HuH-7 (cell line): ENCODE measurements at places on chromosomes 1 and 21.
A peak's percentile ranks its signal among the peaks of the same experiment; 100 is the strongest.

GRCh38 chr1:231159963-231160761 lies 1.7 kb upstream of the TRIM67 start:
- DNase-seq, result no peak

GRCh38 chr21:39867198-39867650 lies at the start of gene PCP4:
TSS of gene PCP4 (plus strand) at chr21:39867438. CDS start at chr21:39867502, 64 bp downstream.
- peak; percentile 56 for DNase-seq

GRCh38 chr1:244341455-244342450 lies 110.0 kb downstream of the ADSS2 start:
- no peak for DNase-seq

DNA sequence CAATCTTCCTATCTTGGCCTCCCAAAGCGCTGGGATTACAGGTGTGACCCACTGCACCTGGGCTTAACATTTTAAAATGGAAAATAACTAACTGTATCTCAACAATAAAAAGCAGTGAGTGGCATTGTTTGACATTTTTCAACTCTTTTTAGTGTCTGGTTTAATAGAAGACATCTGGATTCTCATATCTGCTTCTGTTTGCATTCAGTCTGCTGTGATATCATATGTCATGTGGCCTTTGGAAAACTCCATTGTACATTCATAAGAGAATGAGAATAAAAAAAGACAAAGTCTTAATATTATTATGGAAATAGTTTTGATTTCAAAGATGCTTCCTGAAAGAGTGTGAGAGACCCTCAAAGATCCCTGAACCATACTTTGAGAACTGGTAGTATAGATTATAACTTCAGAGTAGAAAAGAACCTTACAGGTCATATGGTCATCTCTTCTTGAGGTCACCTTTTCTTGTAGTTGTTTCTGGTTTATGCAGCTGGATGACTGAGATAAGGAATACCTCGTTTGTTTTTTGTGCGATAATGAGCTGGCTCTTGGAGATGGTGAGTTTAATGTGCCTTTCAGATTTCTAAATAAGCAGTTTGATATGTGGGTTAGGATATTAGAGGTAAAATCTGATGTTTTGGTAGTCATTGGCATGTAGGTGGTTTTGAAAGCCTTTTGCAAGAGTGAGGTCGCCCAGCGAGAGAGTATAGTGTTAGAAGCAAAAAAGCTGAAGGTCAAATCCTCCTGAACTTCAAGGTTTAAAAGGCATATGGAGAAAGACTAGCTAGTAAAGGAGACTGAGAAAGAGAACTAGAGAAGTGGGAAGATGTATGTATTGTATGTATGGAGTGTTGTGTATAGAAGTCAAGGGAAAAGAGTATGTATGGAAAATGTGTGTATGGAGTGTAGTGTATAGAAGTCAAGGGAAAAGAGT lies 17.2 kb downstream of the CEP350 start:
- DNase-seq, result no peak

DNA sequence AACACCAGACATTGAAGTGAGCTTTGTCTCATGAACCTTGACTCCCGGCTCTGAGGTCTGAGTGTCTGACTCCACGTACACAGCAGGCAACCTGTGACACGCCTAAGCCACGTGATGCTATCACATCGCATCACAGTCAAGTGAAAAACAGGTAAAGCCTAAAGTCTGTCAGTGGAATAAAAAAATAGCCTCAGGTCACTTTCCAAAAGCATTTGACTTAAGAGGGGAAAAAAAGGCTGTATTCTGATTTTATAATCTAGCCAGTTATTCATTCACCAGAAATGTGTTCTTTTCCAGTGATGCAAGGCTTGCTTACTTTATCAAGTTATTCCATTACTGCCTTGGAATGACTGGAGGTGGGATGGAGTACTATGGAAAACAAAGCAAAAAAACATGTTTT lies 163.2 kb upstream of the HMCN1 start:
- DNase-seq, result no peak

DNA sequence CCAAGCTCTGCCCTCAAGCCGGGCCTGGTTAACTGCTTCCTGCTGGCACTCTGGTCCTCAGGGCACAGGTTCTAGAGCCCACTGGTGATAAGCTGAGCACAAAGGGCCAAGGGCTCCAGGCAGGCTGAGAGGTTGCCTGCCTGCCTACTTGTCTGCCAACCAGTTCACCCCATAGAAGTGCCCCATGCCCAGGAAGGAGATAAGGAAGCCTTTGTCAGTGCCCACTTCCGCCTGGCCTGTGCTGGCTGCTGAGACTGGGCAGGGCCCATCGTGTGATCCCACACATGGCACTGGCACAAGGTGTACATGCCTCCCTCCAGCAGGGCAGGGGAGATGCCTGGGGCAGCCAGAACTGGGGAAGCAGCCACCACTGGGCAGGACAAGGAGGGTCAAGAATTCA lies 24.1 kb downstream of the SLC9A1 start:
- DNase-seq, result no peak

DNA sequence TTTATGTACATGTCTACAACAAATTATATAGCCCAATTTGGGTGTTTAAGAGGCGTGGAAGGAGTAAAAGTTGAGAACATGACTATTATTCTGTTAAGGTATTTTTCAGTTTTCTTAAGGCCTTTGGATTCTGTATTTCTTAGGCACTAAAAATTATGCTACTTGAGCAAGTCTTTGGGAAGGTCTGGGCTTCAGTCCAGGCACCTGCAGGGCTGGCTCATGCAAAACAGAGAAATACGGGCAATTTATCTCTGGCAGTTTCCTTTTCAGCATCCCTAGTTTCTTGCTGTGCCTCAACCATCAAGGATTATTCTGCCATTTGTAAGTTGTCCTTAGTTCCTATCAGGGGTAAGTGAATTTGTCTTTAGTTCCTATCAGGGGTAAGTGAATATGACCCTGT lies 358.8 kb upstream of the B3GALT2 start:
- no peak for DNase-seq

GRCh38 chr1:110610084-110610483 lies 3.9 kb upstream of the KCNA2 start:
- DNase-seq, result no peak

DNA sequence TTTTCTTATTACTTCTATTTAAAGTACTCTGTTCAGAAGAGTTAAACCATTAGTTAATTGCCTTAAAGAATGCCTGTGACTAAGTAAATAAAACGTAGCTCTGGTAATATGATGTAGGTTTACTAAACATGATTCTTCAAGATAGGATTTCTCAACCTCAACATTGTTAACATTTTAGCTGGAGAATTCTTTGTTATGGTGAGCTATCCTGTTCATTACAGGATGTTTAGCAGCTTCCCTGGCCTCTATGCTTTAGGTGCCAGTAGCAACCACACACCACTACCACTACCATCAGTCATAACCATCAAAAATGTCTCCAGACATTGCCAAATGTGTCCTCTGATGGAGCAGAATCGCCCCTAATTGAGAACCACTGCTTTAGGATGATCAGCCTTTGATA lies 10.7 kb downstream of the RPF1 start:
- no peak for DNase-seq

GRCh38 chr1:106753066-106753465 lies 303.4 kb upstream of the PRMT6 start:
- DNase-seq, result no peak

- DNase-seq, result no peak
Measured at GRCh38 chr1:111332190-111332589, 41.5 kb downstream of the CHIA start.

DNA sequence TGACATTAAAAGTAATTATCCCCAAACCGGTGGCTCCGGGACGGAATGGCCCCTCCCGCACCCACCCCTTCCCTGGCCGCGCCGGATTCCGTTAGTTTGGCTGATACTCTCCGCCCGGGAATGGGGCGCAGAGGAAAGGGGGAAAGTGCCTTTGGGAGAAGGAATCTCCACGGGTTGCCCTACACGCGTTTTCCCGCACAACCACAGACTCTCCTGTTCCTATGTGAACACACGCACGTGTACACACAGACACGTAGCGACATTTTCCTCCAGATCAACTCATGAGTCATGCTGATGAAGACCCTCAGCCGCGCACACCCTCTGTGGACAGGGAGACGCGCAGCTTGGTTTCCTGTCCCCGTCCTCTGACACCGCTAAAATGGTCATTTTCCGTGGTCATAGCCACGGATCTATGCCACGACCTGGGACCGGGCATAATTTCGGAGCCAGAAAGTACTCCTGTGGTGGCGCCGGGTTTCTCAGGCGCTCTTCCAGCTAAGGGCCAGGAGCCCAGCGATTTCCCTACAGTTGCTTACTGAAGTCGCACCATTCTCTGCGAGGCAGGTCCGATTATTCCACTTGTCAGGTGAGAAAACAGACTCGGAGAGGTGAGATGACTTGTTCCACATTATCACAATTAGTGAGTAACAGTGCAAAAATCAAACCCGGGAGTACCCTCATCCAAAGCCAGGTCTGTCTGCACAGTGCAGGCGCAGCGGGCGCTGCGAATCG lies 4.0 kb upstream of the DMRTA2 start:
- no peak for DNase-seq

DNA sequence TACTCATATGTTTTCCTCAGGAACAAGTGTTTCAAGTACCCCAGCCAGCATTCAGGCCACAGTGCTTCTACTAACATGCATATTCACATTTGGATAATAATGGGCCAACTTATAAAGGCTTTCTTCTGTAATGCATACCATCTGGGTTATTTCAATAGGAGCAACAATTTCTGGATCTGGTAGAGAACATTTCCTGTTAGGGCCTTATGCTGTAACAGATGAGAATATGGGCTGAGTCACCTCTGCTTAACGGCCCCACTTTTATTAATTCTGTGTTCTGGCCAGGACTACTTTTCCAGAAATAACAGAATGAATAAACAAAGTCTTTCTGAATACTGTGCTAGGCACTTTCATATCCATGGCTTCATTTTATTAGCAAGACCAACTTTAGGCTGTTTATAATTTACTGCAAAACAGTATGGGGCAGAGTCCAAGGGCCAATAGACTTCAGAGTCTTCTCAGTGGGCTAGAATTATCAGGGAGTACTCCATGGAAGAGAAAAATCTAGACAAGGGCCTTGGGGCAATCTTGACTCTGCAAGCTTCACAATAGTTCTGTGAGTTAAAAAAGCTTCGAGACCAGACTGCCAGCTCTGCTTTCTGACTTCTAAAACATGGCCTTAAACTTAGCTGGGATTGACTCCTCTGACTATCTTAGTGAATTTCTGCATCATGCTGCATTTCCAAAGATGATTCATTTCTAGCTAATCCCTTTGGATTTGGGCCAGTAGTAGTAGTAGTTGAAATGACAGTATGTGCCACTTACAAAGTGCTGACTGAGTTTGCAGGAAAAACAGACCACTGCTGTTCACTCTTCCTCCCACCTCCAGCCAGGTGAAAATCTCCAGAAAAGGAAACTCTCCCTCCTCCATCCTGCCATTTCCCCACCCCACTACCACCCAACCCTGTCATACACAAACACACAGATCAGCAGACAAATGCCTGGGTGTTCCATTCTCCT lies 8.2 kb upstream of the SSX2IP start:
- DNase-seq, result no peak

DNA sequence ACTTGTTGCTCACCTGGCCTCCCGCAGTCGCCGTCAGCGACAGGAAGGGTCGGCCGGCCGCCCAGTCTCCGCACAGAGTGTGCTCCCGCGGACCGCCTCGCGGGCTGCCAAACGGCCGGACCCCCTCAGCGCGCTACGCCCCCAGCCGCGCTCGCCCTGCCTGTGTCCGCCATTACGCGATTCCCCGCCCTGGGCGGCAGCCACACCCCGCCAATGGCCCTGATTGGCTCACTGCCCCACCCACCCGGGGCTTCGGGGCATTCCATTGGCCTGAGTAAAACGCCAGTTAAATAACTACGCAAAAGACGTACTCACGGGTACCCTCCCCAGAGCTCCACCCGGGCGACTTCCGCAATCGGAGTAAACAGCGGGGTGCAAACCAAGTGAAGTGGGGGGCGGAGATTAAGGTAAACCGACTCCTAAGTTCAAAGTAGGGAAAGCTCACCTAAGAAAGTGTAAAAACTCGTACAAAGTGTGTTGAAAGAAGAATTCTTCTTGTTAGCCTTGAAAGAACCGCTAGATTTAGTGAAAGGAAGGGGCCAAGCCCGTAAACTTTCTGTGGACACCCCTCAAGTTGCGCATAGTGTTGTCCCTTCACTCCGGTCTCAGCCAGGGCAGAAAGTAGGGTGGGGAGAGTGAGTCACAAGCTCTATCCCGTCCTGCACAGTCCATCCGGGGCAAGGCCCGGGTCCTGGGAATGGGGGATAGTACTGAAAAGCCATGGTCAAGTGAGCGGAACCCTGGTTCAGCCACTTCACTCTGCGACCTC lies at the start of gene WASF2:
TSS of gene WASF2 (minus strand) at position 195 of the 769 bp plus-strand sequence. CDS start 61,277 bp downstream, outside the sequence.
- peak; percentile 88 for DNase-seq

GRCh38 chr1:88735382-88735781 lies 51.3 kb downstream of the PKN2 start:
- no peak for DNase-seq

DNA sequence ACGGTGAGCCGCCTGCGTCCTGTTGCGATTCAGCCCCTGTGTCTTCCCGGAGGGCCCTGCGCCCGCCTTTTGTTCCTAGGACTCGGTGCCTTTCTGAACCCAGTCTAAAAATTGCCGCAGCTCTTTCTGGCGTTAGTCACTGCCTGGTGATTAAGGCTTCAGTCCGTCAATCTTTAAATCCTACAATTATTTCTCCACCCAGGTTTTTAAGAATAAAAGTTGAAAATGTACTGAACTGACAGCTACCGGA lies 16.2 kb upstream of the PDXK start:
- DNase-seq, result no peak

DNA sequence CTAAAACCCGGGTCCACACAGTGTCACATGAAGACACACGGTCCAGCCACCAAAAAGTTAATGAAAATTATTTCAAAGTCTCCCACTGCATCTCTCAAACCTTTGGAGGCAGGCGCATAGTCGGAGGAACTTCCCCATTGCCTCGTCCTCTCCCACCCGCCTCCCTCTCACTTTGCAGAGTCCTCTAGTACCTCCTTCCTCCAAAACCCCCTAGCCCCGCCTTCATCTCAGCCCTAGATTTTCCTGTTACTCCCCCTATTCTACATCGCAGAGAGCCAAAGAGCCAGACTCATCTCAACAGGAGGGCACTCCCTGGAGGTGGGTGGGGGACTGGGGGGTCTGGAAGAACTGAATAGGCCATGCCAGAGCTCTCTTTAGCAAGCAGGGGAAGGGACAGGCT lies 79.3 kb downstream of the DISP3 start:
- DNase-seq, result no peak

GRCh38 chr1:148334339-148335130 lies 148.6 kb downstream of the PPIAL4G start:
- peak; percentile 53 for DNase-seq

DNA sequence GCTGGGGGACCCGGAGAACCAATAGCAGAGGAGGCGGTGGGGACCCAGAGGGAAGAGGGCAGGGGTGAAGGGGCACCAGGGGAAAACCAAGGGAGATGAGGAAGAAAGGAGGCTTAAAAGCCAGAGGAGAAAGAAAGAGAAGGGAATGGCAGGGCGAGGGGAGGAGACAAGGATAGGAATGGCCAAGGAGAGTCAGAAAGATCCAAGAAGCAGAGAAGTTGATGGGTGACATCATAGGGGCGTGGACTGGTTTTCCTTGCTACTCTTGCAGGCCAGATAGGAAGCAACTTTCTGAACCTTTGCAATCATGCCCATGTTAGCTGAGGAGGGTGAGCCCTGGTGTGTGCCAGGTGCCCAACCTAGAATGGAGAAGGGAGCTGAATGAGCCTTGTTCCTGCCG lies 5.4 kb downstream of the NPR1 start:
- DNase-seq, result no peak
